ENCODE measurements at places on chromosomes 1 and 21.

DNA sequence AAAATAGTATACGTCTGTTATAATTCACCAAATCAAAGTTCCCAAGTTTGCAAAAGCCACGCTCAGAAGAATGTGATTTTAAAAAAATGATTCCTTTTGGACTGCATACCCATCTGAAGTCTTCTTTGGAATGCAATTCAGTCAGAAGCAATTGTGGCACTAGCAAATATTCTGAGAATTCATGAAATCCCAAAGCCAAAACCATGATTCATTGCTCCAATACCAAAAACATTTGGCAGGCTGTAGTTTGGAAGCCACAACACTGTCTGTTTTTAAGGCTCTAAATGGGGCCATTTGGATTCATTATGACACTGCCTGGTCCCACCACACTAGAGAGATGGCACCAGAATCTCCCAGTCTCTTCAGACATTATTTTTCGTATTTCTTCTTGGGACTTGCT lies 21.8 kb upstream of the LRRC53 start:
- no peak for DNase-seq

DNA sequence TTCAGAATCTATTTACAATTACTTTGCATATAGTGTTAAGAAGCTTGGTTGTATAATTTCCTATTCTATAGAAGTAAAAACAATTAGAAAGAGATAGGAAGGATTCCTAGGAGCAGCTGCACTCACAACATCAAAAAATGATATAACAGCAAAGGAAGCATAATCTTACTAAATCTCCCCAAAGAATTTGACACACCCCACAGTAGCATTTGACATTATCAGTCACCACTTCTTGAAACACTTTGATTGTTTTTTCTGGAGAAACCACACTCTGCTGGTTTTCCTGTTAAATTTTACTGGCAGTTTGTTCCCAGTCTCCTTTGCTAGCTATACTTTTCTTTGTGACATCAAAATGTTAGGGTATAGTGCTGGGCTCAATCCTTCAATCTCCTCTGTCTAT lies 100.8 kb upstream of the KIAA1614 start:
- DNase-seq, result no peak

DNA sequence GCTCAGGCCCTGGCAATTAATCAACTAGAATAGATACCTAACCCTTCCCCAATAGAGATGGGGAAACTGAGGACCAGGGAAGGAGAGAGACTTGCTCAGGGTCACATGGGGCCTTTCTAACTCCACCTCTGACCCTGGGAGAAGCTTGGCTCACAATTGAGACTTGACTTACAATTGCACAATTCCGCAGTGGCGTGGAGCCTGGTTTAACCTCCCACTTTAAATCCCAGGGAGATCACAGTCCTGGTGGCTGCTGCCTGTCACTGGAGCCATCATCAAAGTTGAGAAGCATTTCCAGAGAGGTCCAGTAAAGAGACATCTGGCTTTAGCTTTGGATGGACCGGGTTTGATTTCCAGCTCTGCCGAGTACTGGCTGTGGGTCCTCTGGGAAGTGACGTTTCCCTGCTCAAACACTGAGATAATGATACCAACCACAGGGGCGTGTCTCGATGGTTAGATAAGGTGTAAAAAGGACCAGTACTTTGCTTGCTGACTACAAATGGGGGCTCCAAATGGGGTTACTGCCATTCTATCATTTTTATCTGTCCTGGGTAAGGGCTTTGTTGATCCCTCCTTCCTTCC lies 39.3 kb downstream of the TRIM62 start:
- no peak for DNase-seq

DNA sequence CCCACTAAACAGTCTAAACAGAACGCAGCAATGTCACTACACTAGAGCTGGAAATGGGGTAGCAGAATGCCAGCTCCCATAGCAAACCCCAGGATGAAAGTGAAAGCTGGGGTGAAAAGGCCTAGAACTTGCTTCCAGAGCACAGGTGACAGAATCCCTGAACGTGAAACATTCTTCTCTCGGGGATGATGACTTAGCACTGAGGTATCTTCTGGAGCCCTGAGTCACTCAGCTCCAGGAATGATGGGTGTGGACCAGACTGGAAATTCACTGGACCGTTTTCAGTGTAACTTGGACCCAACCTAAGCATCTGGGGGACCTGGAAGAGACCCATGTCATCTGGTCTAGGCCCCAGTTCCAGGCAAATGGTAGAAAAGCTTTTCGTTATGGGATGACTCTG lies 108.9 kb downstream of the CDC7 start:
- no peak for DNase-seq

GRCh38 chr1:180611016-180611930 lies 20.5 kb upstream of the XPR1 start:
- DNase-seq, result no peak

GRCh38 chr1:160952129-160952510 lies 2.5 kb downstream of the ITLN2 start:
- DNase-seq, result no peak

GRCh38 chr21:31656199-31657095 lies 3.0 kb upstream of the SOD1 start:
- DNase-seq, result no peak

DNA sequence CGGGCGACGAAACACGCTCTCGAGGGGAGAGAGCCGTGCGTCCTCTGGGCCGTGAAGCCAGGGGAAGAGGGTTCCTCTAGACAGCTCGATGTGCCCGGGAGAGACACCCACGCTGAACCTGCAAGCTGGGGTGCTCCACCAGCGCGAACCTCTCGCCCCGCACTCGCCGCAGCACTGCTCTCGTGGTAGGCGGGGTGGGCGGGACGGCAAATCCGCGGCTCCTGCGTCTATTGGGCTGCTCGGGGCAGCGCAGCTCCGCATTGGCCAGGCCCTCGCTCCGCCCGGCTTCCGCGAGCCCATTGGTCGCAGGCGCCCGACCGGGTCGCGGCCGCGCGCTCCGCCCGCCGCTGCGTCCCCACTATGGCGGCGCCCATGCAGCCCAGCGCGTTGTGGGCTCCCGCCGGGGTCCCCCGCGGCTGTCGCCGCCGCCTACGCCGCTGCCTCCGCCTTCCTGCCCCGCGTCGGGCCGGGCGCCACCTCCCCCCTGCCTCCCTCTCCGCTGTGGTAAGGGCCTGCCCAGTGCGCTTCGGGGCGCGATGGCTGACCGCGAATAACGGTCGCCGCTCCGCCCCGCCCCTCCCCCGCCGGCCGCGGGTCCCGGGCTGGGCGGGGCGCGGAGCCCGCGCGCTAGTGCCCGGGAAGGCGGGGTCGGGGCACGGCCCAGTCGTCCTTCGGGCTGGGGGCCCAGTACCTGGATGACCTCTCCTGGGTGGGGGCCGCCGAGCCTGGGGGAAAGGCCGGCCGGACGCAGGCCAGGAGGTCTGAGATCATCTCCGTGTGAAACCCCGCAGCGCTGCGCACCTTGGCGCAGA lies at the start of gene ST3GAL3:
Gene ST3GAL3 (plus strand): TSS at position 347 of the 812 bp plus-strand sequence. CDS start 28,727 bp downstream, outside the sequence.
- peak; percentile 82 for DNase-seq

DNA sequence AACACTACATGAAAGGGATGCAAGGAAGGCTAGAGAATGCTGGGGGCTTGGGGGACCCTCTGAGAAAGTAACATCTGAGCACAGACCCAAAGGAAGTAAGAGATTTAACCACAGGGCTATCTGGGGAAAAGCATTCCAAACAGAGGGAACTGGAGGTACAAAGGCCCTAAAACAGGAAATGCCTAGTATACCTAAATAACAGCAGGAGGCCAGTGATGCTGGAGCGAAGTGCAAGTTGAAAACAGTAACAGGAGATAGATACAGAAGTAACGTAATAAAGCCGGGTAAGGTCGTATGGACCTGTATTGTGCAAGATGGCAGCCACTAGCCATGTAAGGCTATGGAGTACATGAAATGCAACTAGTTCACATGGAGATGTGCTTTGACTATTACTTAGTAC lies 52.1 kb downstream of the CD34 start:
- peak; percentile 17 for DNase-seq

- DNase-seq, result no peak
Observed at GRCh38 chr1:186865253-186865652, 36.5 kb downstream of the PLA2G4A start.

DNA sequence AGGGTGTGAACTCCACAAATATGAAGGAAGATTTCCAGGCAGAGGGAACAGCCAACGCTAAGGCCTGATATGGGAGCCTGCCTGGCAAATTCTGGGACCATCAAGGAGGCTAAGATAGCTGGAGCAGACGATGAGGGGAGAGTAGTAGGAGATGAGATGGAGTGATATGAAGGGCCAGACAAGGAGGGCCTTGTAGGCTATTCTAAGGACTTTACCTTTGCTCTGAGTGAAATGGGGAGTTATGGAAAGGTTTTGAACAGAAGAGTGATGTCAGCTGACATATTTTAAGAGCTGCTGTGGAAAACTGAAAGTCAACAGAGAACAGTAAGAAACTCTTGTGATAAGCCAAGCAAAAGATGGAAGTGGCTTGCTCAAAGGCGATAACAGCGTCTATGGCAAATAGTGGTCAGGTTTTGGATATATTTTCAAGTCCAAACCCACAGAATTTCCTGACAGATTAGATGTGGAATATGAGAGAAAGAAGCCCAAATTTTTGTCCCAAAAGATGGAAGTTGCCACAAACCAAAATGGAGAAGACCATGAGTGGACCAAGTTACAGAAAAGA lies 2.1 kb upstream of the TP53BP2 start:
- DNase-seq, result no peak

DNA sequence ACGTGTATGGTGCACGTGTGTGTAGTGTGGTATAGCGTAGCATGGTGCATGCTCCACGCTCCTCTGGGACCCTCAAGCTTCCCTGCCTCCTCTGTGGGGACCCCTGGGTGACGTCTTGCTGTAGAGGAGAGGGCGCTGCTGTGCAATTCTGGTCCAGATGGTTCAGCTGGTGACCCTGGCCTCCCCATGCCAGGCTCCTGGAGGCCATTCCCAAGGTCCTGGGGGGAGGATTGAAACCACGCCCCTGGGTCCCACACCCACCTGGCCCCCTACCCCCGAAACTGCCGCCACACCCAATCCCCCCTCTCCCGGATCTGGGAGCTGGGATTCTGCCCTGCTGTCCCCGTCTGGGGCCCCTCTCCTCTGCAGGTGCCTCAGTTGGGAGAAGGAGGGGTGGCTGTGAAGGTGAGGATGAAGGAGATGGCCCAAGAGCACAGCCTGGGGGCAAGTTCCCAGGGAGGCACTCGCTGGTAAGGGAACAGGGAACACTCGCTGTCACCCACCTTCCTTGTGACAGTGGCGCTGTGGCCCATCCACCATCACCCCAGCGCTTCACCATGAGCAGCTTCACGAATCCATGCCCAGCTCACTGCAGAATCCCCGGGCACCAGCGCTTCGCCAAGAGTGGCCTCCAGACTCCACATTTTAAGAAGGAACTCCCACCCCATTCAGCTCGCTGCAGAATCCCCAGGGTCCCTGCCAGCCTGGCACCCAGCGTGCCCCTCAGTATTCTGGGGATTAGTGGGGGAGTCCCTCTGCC lies 38.0 kb downstream of the WDR4 start:
- DNase-seq, result no peak

DNA sequence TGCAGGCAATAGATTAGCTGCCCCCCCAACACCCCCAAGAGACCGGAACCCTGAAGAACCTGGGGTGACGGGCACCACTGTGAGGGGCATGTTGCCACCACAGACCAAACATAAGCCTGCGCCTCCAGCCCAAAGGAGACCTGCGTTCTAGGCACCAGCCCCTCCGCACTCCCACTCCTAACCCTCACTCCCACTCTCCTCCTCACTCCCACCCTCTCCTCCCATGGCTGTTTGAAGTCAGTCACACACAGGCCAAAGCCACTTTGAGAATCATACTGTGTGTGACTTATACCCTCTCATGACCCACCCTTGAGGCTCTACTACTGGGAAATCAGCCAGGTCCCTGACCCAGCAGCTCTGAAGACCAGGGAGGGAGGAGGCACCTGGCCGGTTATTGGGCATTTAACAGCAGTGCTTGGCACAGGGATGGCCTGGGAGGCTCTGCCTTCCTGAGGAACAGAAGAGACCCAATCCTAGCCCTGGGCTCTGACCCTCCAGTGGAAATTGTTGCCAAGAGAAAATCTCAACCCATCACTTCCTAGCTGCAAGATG lies 43.5 kb downstream of the FBXO2 start:
- no peak for DNase-seq

DNA sequence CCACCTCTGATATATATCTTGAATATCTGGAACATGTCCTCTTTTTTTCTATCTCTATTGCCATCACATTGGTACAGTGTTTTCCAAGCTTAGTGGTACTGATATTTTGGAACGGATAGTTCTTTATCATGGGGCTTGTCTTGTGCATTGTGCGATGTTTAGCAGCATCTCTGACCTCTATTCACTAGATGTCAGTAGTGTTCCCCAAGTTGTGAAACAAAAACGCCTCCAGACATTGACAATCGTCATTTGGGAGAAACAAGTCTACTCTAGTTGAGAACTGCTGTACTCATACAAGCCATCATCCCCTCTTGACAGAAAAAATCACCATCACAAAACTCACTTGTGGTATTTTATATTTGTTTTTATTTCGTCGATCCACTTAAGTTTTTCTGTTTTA lies 79.7 kb upstream of the CHODL start:
- DNase-seq, result no peak

- DNase-seq, result no peak
Observed at GRCh38 chr1:102071451-102071850, 74.7 kb upstream of the OLFM3 start.

- DNase-seq, result no peak
Observed at GRCh38 chr1:53324728-53325297, 3.1 kb downstream of the LRP8 start.

DNA sequence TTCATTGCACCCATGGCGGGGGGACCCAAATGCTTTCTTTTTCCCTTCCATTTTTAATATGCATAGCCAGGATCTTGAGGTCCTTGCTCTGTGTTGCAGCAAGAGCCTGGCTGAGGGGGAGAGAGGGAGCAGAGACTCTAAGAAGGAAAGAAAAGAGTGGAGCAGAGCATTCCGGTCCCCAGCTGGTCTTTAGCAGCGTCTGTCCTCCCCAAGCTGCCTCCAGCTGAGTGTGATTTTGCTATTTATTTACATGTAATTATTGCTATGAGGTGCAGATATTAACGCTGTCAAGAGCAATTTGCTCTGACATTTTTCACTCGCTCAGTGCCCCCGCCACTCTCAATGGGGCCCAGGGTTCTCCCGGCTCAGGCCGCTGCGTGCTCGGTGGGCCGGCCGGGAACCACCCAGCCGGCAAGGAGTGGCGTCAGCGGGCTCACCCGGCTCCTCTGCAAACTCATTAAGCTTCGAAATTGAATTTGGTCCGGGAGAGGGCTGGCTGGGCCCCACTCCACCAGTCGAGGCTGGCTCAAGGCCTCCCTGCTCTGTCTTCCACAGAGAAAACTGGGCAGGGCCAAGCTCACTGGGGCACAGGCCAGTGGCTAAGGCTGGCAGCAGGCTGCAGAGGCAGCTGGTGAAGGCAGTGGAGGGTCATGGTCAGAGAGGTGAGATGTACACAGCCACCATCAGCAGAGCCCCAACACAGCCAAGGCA lies 93.2 kb downstream of the PAX7 start:
- DNase-seq, result no peak

All from HepG2 (cell line).